Nucleus accumbens (tissue), 56 donors: ENCODE measurements at places on chromosomes 12 and 14.

GRCh38 chr12:71710276-71711125 is 24.6 kb downstream of the TMEM19 start:
- no peak for DNase-seq

GRCh38 chr12:9925705-9926393 is 6.3 kb downstream of the CLEC2A start:
- DNase-seq = no peak

GRCh38 chr12:63423839-63424238 is 244.5 kb downstream of the DPY19L2 start:
- no peak for DNase-seq

- DNase-seq = no peak
Measured at GRCh38 chr12:65958456-65958855, 134.2 kb downstream of the HMGA2 start.

DNA sequence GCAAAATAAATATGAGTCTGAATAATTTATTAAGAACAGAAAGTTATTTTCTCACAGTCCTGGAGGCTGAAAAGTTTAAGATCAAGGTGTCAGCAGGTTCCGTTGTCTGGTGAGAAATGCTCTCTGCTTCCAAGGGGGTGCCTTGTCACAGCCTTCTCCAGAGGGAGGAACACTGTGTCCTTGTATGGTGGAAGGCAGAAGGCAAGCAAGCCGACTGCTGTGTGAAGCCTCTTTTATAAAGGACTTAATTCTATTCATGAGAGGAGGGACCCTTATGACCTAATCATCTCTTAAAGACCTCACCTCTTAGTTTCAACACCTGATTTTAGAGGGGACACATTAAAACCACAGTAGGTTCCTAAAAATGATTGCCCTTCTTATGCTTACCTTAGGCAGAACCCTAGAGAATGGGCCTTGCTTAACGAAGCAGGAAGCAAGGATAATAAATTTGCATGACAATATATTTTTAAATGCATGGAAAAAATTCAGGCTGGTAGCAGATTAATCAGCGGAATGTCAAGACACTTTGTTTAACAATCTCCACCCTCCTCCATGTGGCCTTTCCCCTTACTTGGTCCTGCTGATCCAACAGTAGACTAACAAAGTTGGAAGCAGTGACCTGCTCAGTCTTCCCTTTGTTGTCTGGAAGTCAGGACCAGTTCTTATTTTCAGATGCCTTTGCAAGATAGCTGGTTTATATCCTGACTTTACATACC is 154.9 kb downstream of the DYRK2 start:
- DNase-seq = no peak

- DNase-seq = no peak
Measured at GRCh38 chr12:111570084-111570961, 28.8 kb downstream of the ATXN2 start.

GRCh38 chr12:49069507-49070346 is at the start of gene RHEBL1:
RHEBL1 (minus strand) TSS chr12:49069979; CDS start chr12:49069785, 194 bp downstream.
- DNase-seq = peak; percentile 97

- no peak for DNase-seq
Measured at GRCh38 chr14:39060818-39061437, 42.1 kb downstream of the SEC23A start.

DNA sequence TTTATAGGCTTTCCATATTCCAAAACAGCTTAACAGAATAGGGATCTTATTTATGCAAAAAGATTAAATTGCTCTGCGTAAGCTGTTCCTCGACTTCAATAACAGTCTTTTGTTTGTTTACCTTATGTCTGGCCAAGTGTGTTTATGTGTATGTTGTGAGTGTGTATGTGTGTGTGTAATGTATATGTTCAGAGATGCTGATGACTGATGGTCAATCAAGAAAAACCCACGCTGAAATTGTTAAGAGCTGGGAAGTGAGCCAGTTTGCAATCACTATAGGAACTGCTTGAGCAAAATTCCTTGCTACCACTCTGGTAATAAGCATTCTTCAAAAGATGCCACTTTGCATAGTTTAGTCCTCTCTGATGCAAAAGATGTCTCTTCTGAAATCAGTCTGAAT is 59.6 kb downstream of the PRKD1 start:
- no peak for DNase-seq

GRCh38 chr12:53063708-53064612 is 14.1 kb downstream of the TNS2 start:
- DNase-seq = no peak

DNA sequence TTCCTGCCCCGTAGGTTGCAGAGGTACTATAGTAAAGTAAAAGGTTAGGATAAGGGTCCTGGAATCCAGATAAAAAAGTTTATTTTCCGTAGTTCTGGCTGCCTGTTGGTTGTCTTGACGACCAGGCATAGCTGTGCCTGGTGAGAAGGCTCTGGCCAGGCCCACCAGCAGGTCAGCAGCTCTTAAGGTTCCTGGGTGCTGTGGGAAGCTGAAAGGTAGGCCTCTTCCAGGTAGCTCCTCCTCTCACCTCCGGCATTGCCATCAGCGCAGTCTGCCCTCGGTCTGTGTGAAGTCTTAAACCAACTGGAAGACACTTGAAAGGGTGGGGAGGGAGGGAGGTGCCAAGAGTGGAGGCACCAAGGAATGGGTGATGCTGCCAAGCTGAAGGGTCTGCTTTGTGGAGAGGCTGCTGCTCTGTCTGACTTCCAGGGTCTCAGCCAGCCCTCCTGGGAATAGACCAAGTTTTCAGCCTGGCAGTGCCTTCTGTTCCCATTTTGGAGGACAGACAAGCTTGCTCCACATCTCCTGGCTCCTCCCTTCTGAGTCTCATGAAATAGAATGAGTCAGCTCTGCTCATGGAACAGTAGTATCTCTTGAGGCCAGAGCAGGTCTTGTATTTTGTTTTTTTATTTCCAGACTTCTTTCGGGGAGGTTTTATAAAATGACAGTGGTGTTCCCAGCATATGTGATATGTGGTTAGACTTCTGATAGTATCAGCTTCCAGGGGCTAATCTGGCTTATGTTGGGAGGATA is 5.2 kb upstream of the ACADS start:
- no peak for DNase-seq

- no peak for DNase-seq
Measured at GRCh38 chr12:28568118-28568517, 377.9 kb downstream of the CCDC91 start.

DNA sequence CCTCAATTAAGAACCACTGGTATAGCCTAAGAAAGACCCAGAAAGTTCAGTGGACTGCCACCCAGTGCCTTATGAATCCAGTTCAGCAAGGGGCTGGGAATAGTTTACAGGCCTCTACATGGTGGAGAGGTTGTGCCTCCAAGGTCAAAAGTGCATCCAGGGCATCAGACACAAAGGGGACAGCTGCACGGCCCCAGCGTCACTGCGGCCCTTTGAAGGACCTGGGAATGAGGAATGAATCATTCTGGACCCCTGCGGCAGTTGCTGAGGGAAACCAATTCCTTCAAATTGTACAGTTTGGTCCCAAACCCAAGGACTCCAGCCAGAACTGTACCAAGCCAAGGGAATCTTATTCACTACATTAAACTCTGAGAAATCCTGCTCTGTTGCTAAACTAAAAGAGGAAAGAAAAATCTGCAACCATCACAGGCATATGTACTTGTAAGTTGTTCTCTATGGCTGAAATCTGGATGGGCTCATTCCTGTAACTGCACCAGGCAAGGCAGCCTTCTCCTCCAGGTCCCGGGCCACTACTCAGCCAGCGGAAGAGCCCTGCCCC is 10.9 kb upstream of the NGB start:
- no peak for DNase-seq

- no peak for DNase-seq
Measured at GRCh38 chr14:101920271-101920670, 44.1 kb upstream of the DYNC1H1 start.

- DNase-seq = no peak
Measured at GRCh38 chr12:1220127-1221092, 229.4 kb downstream of the ERC1 start.

DNA sequence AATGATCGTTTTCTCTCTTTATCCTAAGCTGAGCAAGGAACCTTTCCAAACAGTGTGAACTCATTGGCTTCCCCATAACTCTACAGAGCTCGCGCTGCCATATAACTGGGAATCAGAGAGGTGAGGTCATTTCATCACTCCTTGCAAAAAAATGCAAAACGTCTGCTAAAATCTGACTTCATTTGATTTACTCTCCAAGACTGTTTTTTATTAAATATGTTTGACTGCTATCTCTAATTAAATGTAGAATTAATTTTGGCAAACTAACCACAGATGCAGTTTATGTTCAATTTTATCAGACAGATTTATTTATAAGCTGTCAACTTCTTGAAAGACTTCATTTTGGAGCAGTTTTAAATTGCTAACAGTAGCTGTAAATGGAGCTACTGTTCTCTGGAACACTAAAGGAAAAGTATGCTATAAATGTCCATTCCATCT is 131.6 kb upstream of the SOX5 start:
- no peak for DNase-seq

DNA sequence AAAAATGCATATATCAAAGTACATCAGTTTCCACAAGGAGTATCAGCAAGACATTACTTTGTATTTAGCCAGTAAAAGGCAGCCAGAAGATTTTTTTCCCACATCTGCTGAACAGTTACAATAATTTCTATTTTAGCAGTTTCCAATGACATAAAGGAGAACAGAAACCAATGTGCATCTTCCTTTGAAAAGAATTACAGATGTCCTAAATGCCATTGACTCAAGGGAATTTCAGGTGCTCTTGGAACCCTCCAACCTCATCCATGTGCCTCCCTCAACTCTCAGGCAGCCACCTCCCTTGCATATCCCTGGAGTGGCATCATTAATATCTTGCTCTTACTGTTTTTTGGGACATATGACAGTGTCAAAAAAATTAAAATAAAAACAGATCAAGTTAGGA is 62.2 kb upstream of the ST8SIA1 start:
- DNase-seq = no peak

- no peak for DNase-seq
Measured at GRCh38 chr14:28760431-28760996, 6.1 kb upstream of the FOXG1 start.

DNA sequence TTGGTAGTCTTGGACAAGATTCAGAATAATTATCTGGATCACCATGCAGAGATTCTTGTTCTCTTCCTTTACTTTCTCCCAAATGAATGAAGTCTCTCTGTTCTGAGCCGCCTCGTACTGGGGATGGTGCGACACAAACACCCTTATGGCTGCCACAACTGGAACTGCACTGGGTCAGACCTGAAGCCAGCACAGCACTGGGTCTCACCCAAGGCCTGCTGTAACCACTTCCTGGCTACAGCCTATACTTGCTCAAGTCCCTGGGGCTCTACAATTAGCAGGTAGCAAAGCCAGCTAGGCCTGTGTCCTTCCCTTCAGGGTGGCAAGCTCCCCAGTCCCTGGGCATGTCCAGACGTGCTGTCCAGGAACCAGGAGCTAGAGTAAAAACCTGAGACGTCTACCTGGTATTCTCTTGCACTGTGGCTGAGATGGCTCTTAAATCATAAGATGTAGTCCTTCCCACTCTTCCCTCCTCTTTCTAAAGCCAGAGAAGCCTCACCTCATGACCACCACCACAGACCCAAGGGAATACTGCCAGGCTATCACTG is 27.6 kb downstream of the IFNG start:
- no peak for DNase-seq

GRCh38 chr12:5643266-5643665 is 211.4 kb downstream of the NTF3 start:
- no peak for DNase-seq

GRCh38 chr14:104935955-104936354 is 11.3 kb downstream of the PLD4 start:
- no peak for DNase-seq

GRCh38 chr14:23056145-23056955 is 970 bp downstream of the CDH24 start:
- no peak for DNase-seq

GRCh38 chr14:27012641-27013040 is 414.8 kb upstream of the NOVA1 start:
- DNase-seq = no peak

GRCh38 chr14:72812292-72812851 is 81.5 kb downstream of the DPF3 start:
- DNase-seq = peak; percentile 40

GRCh38 chr14:75295061-75295461 is 16.4 kb downstream of the FOS start:
- peak; percentile 31 for DNase-seq

GRCh38 chr14:77000340-77001270 is 27.9 kb downstream of the IRF2BPL start:
- peak; percentile 25 for DNase-seq

DNA sequence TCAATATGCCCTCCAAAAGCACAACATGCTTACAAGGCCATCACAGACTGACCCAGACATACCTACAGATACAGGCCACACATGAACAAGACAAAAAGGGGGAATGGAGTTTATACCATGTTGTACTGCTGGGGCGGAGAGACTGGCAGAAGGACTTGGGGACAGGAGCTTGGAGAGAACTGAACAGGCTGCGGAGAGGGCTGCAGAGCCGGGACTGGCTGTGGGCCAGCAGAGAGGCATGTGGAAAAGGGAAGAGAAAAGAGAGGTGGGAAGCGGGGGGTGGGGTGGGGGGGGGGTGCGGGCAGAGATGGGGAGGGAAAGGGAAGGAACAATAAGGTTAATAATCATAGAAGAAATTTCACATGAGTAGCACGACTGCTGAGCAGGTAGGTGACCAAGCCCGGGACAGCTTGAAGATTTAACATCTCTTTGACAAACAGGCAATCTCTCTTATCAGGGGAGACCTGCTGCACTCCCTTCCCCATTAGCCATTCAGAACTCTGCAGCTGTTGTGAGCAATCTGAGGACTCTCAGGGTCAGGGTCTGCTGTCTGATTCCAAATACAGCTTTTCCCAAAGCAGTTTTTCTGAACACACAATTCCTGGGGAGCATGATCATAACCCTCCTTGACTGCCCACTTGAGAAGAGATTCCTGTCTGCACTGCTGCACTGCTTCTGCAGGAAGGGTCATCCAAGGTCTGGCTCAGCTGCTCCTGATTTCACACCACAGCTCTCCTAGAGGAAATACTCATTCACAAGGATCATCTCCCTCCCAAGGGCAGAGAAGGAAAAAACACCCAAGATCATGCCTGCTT is 21.6 kb upstream of the STAC3 start:
- no peak for DNase-seq

- DNase-seq = no peak
Measured at GRCh38 chr14:54462048-54462447, 20.9 kb upstream of the CNIH1 start.

- peak; percentile 52 for DNase-seq
Measured at GRCh38 chr12:57611108-57611826, at the start of gene ARHGEF25. ARHGEF25 (plus strand) TSS chr12:57611435; CDS start chr12:57611895, 460 bp downstream.

DNA sequence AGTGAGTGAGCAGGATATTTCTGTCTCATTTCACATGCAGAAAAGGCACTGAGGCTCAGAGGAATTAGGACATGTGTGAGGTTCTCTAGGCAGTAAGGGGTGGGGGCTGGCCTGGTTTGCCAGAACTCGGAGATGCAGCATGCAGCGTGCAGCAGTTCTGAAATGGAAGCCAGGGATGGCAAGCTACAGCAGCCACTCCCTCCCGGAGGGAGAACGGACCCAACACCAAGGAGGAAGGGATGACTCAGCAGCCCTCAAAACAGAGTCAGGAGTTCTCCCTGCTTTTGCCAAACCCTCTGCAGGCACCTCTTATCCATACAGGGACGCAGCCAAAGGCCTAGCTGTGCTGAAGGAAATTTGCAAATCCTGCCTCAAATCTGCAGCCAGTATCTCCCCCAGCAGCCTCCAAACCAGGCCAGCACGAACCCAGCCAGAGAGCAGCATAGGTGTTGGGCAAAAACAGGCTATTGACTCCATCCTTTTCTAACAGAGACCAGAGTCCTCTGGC is 10.3 kb upstream of the SERPINA3 start:
- no peak for DNase-seq
